C1 segment of cervical spinal cord (tissue), 14 donors: ENCODE measurements at places on chromosomes 16 and 17.

- no peak for DNase-seq
Observed at GRCh38 chr16:49599281-49599680, 225.7 kb downstream of the C16orf78 start.

DNA sequence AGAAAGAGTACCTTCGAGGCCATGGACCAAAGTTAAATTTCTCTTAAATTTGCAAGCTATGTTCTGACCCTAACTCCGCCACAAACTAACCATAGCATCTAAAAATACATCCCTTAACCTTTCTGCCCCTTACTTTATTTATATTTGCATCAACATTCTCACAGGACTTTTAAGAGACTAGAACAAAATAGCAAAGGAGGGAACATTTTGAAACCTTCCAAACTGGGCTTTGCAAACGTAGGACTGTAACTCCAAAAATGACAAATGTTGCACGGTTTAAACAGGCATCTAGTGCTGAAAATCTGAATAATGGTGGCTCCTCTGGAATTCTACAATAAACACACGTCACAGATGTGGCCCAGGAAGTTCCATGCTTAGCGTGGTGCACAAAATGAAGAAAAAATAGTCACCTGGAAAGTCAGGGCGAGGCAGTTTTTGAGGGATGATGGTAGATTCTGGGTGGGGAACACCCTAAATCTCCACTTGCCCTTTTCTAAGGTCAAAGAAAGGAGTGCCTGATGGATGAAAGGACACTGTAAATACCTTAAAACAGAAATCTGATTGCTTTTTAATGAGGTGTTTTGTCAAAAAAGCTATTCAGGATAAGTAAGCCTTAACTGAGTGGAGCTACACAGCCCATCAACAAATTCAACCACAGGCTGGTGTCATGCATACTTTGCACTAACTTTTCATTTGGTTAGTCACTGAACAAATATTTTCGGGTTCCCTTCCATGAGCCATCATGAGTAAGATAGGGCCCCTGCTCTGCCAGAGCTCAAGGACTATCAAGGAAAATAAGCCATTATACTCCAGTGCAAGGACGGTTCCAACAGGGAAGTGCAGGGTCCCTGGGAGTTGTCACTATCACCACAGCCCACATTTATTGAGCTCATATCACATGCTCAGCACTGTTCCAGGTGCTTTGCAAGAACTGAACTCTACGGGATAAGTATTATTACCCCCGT is 21.2 kb downstream of the ARHGAP17 start:
- DNase-seq: no peak

- DNase-seq: peak; percentile 8
Observed at GRCh38 chr17:64420143-64420670, 28.7 kb upstream of the MILR1 start.

DNA sequence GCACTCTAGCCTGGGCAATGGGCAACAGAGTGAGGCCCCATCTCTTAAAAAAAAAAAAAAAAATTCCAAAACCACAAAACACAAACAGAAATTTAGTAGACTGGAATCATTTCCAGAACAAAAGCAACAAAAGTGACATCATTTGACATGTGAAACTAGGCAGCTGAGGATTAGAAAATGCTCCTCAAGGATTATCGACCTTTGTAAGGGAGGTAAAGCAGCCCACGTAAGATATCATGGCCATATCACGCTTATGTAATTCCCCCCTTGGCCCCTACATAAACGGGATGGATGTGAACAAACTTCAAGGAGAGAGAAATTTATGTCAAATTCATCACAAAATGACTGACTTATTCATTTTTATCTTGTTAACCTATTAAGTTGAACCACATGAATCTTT is 83.3 kb downstream of the WDR59 start:
- DNase-seq: no peak

DNA sequence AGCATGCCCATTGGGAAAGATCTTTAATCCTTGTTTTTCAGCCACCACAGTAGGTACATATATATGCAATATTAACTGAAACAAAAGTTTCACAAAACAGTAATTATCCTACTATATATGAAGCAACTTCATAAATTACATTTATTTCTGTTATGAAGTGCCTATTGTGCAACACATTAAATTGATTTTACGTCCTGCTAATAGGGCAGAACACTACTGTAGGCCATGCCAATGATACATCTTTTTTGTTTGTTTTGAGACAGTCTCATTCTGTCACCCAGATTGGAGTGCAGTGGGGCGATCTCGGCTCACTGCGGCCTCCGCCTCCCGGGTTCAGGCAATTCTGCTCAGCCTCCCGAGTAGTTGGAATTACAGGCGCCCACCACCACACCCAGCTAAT is 29.1 kb downstream of the SF3B3 start:
- no peak for DNase-seq

- no peak for DNase-seq
Observed at GRCh38 chr17:42669977-42670788, 6.6 kb downstream of the PLEKHH3 start.

GRCh38 chr16:77551357-77551756 is 116.5 kb upstream of the ADAMTS18 start:
- DNase-seq: no peak

- DNase-seq: no peak
Observed at GRCh38 chr17:55722742-55723487, at the start of gene TMEM100. Gene TMEM100 (minus strand): TSS chr17:55722864. CDS start chr17:55721070, 1,794 bp downstream.

DNA sequence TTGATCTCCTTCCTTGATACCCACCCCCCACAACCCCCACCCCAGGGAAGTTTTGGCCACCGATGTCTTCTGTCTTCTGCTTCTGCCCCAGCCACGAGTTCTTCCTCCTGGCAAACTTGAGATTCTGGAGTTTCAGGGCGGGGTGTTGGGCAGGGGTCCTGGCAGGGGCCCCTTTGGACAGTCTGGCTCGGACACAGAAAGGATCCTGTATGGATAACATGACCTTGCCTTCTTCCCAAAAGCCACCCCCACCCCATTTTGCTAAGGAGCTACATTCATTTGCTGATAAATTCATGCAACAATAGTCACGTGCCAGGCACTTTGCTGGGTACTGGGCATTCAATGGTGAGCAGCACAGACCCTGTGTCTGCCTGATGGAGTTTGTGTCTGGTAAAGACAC is 5.9 kb upstream of the COL1A1 start:
- DNase-seq: no peak

DNA sequence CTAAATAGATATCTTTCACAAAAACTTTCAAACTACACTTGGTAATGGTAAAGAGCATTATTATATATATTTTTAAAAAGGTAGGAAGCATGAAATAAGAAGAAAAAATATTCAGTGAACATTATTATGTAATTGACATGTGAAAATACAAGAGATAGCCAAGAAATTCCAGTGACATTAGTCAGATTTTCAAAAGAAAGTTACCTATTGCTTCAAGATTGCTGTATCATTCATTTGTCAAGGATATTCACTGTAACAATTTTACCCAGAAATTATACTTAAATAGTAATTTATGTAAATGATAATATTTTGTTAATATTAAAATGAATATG is 350.2 kb downstream of the KIF2B start:
- no peak for DNase-seq

- no peak for DNase-seq
Observed at GRCh38 chr17:63926164-63926563, 6.0 kb downstream of the CD79B start.

- DNase-seq: no peak
Observed at GRCh38 chr16:82404586-82405315, 222.0 kb upstream of the CDH13 start.

GRCh38 chr17:39144416-39144840 is 7.0 kb downstream of the PLXDC1 start:
- DNase-seq: no peak

DNA sequence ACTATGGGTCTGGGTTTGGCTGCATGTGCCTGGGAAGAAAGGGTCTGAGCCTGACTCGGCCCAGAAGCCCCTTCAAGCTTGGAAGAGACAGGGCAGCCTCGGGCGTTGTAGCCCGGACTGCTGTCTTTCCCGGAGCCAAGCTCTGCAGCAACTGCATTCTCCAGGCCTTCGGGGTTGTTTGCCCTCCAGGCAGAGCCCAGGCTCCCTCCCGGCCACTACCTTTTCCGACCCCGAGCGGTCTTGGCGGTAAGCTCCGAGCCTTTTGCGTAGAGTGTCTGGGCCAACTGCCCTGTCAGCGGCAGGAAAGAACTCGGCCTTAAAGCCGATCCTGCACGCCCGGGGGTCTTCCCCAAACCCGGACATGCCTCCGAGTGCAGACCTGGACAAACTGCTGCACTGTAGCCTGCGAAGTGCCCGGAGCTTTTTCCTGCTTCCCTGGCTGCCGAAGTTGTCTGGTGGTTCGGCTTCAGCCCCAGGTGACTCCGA is 1.3 kb downstream of the LHX1 start:
- DNase-seq: no peak

GRCh38 chr17:44829523-44830358 is at the start of gene GJC1:
Gene GJC1 (minus strand): TSS chr17:44830287. CDS start chr17:44805817, 24,470 bp downstream.
- no peak for DNase-seq

DNA sequence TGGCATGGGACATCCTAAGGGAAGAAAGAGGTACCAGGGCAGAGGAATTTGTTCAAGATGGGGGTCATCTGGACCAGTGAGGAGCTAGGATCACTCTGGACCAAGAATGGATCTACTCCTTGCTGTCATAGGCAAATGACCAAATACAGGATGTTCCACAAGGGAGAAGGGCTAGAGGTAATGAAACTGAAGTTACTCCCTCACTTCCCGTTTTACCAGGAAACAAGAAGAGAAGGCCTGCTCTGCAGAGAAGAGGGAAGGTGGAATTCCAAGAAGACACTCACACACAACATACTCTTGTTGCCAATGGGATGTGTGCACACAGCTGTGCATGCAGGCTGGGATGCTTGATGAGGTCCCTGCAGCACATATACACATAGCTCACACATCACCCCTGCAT is 38.6 kb downstream of the NEUROD2 start:
- DNase-seq: no peak

- DNase-seq: no peak
Observed at GRCh38 chr17:53633856-53634255, 188.9 kb upstream of the KIF2B start.

DNA sequence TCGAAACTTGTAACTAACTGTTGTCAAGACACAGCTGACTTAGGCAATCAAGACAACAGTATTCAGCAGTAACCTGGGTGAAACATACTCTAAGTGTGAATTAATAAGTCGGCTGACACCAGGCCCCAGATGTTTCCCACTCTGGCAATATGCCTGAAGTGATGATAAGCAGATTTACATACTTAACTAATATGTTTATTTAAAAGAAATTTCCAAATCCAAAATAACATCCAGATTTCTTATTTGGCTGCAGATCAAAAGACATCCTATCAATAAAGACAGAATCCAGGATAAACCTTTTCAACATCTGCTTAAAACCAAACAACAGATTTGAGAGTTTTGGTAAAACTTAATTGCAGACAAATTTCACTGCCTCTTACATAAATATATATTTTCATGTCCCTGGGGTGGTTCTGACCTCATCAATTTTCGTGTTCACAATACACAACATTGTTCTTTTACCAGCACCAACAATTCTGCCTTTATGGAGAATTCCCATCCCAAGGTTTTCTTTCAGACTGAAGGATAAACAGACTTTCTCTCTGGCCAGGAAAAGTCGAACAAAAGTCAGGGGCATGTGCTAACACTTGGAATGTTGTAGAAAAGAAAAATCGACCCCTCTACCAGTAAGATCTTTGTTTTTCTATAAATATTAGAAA is 45.1 kb upstream of the TOX3 start:
- DNase-seq: no peak
